Mammary epithelial cell (primary cell): ENCODE measurements at places on chromosomes 1 and 21. TPM values are rescaled to one million over a fixed set of nuclear protein-coding genes. Genes with fewer than 3 reads are reported as not detected.

Gene LCE1E
- polyA plus RNA-seq: 3.4 TPM

Gene AQP10
- not detected for polyA plus RNA-seq

Gene ALG14
- polyA plus RNA-seq: 2.0 TPM

Gene SRGAP2C
- 7.5 TPM for polyA plus RNA-seq

Gene USH2A
- polyA plus RNA-seq: not detected

Gene CSF3R
- polyA plus RNA-seq: not detected

Gene CHAF1B
- polyA plus RNA-seq: 10.3 TPM

Gene C4BPA
- polyA plus RNA-seq: not detected

Gene CD244
- polyA plus RNA-seq: not detected

Gene S100A7
- polyA plus RNA-seq: 1.1 TPM

Gene GJA8
- polyA plus RNA-seq: not detected

Gene SYCP1
- polyA plus RNA-seq: not detected

Gene MEGF6
- 0.71 TPM for polyA plus RNA-seq

DNA sequence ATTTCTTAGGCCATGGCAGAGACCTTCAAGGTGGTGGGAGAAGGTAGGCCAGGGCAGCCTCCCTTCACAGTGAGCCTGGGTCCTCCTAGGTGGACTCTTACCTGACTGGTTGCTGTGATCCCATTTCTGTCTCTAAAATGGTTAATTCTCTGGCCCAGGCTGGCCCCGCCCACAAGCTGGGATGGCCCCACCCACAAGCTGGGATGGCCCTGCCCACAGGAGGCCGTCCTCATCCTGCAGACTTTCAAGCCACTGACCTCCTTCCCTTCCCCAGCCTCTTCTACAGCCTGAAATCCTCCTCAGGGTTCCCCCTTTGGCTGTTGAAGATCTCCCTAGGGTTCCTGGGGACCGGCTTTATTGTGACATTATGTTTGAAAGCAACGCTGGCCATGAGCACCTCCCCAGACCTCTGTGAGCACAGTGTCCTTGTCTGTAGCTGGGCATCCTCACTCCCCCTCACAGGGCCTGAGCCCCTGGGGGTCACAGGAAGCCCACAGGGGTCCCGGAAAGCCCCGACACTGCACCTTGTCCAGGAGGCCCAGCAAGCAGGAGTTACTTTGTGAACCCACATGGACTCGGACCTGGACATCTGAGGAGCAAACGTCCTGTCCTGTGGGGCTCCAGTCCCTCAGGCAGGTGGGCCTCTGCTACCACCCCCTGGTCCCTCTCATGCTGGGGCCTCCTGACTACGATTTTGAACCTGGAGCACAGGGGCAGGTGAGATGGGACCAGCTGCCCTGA, 621.7 kb downstream of the MATN1 start:
- DNase-seq: no peak

DNA sequence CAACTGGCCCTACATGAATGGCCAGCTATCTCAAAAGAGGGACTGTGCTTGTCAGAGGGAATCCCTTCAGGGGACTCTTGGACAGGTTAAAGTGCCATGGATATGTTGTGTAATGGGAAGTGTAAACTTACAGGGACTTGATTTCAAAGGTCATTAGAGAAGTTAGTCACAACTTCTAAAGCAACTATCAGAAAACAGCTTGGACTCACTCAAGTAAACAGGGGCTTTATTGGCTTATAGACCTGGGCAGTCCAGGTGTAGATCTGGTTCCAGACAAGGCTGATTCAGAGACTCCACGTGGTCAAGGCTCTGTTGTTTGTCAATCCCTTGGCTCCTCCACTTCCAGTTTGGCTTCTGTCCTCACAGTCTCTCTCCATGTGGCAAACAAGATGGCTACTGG, 2.3 kb downstream of the CRP start:
- no peak for DNase-seq

GRCh38 chr1:175209493-175209921, 16.9 kb upstream of the KIAA0040 start:
- no peak for DNase-seq

DNA sequence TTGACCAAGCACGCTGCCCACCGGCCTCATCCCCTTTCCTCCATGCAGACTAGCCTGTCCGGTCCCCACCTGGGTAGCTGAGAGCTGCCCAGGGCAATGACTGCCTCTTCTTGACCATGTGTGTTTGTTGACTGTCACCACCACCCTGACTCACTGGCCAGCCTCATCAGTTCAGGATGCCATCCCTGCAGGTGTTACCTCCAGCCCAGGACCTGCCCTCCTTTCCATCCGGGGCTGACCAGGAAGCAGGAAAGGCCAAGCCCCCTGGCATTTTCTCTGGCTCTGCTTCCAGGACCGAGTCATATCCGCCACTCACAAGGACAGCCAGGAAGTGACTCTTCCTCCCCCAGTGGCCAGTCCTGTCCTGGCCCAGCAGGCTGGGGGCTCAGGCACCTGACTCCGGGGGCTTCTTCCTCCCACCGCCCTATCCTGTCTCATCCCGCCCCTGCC, 17.1 kb downstream of the EPHA2 start:
- DNase-seq: no peak

GRCh38 chr1:48066936-48067335, 69.8 kb upstream of the TRABD2B start:
- no peak for DNase-seq

DNA sequence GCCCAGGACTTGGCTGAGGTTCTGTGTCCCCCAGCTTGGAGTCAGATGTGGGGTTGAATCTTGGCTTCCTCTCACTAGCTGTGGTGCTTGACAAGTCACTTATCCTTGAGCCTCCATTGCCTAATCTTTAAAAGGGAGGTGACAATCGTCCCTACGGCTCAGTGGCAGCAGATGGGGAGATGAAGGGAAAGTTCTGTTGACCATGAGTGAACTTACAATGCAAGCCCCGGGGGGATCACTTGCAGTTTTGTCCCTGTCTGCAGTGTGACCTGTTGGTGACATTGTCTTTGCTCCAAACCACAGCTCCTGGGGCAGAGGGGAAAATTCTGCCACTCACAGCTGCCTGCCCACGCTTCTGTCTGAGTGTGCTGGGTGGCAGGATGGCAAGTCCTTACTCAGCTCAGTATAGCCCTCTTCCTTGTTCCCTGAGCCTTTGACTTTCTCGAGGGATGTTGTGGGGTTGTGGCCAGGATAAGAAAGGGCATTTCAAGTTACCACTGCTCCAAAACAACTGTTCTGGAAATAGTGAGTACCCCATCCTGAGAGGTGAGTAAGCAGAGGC, 1.7 kb downstream of the PCSK9 start:
- DNase-seq: no peak

DNA sequence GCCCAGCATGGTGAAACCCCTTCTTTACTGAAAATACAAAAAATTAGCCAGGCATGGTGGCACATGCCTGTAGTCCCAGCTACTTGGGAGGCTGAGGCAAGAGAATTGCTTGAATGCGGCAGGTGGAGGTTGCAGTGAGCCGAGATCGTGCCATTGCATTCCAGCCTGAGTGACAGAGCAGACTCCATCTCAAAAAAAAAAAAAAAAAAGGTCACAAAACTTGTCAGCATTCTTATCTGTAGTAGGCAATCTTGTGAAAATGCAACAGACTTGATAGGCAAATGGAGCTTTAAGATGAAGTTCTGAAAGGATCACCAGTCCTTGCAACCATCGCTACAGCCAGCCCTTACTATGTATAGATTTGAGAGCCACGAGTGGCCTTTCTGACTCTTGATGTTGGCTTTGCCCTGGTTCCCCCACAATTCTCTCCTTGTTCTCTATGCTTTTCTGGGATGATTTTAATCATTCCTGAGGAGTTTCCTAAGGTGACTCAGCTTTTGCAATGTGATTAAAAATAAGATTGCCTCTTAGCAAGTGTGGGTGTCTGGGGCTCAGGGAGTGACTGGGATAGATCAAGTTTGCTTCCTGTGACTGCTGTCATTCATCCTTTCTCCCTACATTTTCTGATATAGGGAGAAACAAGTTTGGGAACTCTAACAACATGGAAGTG, 7.1 kb upstream of the MAP1LC3C start:
- DNase-seq: peak; percentile 48

- no peak for DNase-seq
These were observed 28.8 kb downstream of the ZP4 start for GRCh38 chr1:237861944-237862343.

GRCh38 chr1:93964777-93965200, 55.6 kb upstream of the GCLM start:
- DNase-seq: peak; percentile 97

- no peak for DNase-seq
These were observed 33.1 kb upstream of the SAMD11 start for GRCh38 chr1:890661-891060.

DNA sequence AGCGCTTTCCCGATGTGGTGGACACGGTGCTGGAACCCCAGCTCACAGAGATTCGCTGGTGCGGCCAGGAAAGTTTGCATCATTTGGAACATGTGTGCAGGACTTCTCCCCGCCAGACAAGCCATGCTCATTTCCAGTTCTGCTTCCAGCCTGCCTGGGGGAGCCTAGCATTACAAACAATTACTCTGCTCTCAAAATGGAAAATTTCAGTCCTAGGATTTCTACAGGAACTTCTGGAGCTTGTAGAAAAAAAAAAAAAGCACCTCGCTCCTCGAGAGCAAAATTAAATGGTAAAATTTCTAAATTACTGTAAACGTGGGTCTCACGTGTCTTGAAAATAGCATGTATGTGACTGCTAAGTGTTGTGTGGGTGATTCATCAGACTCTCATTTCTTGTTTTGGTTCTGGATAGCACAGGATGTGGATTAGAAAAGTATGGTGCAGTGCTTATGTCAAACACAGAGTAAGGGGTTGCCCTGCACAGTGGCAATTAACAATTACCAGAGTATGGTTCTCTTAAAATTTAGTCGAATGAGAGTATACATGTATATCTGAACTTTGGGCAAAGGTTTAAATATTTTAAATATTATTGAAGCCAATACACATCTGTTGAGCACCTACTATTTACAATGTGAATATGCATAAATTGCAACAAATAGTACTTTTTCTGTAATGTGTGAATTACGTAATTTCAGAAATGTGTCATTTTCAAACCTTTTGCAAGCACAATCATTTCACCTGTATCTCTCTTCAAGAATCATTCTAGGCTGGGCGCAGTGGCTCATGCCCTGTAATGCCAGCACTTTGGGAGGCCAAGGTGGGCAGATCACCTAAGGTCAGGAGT, 61.8 kb upstream of the PTGFRN start:
- no peak for DNase-seq

DNA sequence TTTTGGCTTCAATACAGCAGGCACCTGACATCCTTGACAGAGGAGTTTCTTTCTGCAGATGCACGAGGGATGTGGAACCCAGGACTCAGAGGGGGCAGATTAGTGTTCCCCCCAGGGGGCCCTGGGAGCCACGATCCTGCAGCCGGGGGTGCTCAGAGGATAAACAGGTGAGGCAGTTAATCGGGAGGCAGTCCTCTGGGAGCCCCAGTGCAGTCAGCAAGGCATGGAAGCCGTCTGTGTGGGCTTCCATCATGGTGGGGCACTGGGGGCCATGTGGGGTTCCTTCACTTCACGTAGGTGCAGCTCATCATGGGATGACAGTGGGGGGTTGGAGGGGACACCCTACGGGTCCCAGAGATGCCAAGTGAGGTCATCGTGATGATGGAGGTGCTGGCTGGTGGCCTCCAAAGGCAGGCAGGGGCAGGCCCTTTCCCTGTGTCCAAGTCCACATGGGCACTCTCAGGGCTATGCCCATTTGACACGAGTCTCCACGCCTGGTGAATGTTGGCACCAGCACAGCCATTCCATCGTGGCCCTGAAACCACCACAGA, 59.3 kb upstream of the ABCG1 start:
- DNase-seq: no peak

DNA sequence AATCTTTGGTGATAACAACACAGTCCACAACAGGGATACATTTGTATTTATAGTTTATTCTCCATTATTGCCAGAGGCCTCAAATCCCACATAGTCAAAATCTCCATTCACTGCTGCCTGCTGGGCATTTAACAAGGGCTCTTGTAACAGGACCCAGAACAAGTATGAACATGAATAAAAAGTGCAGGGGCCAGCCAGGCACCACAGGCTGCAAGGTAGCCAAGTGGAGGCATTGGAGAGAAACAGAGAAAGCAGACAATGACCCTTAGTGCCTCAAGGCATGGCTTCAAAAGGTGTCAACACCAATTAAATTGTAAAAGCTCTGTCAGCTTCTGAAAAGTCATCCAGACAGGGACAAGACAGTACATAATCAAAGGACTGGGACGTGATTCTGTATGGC, 116.8 kb downstream of the ATP6V1G3 start:
- peak; percentile 25 for DNase-seq

GRCh38 chr1:151972542-151973248, 21.0 kb downstream of the S100A10 start:
- peak; percentile 88 for DNase-seq

DNA sequence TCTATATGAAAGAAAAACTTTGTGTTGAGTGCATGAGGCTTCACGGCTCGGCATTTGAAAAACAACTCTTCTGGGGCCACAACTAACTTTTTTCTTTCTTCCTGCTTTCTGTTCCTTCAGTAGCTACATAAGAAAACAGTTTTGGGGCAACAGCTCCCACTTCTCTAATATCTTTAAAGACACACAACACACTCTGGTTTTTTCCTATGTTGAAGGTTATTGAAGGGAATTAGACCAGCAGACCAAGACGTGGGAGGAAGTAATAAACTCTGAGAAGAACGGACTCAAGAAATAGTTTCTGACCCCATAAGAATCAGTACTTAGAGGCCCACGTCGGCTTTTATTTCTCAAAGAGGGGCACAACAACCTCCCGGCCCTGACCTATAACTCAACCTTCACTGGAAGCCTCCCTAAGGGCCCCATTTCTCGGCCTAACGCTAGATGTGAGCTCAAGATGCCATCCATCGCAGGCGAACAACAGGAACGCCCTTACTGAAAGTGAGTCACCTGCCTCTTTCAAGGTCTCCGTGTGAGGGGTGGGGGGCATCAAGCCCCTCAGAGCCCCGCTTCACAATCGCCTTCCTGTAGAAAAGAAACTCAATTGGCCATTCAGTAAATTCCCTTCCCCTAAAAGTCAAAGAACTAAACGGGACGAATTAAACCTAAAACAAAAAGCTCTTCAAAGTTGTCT, 844 bp downstream of the ZMYM6 start:
- DNase-seq: peak; percentile 50

DNA sequence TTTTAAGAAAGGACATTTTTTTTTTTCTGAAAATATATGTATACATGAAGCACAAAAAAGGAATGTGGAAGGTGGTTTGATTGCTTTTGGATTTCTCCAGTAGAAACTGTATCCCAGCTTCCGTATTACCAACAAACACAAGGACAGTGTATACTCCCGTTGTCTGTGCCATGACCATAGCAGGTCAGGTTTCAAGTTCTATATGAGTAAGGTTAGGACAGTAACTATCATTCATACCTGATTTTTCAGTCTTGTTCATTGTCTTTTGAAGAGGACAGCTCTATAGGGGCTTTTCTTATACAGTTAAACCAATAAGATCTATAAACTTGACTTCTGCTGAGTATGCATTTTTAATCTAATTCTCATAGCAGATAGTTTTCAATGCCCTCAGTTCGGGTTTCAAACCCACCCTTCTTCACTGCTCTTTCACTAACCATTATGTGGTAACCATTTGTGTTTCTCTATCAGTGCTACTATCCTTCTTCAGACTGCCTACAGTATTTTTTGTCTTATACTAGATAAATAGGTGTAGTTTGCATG, 19.6 kb downstream of the UBAP2L start:
- no peak for DNase-seq

GRCh38 chr21:38440746-38441145, 57.5 kb downstream of the ERG start:
- peak; percentile 74 for DNase-seq

GRCh38 chr1:46815133-46815532, 16.3 kb downstream of the CYP4B1 start:
- DNase-seq: no peak

- no peak for DNase-seq
These were observed 149.9 kb upstream of the DNAH14 start for GRCh38 chr1:224779536-224779935.
